ENCODE measurements at places on chromosomes 4 and X.

- DNase-seq: no peak
Observed at GRCh38 chrX:101986586-101986985, 54.8 kb upstream of the ZMAT1 start.

GRCh38 chr4:30822911-30823551, 102.9 kb downstream of the PCDH7 start:
- no peak for DNase-seq

- no peak for DNase-seq
Observed at GRCh38 chr4:152098365-152099060, 337.7 kb upstream of the GATB start.

DNA sequence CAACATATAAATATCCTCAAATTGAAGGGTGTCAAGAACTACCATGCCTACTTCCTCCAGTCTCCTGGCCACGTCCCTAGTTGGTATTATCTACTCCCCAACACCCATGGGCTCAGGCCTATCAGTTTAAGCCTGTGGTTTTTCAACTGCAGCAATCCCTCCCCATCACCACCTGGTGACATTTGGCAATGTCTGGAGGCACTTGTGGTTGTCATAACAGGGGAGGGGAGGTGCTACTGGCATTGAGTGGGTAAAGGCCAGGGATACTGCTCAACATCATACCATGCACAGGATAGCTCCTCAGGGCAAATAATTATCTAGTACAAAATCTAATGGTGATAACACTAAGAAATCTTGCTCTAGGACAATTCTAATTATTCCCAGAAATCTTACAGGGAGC, 95.3 kb downstream of the COMMD8 start:
- DNase-seq: no peak

- no peak for DNase-seq
Observed at GRCh38 chr4:107215222-107215621, 179.1 kb upstream of the DKK2 start.

DNA sequence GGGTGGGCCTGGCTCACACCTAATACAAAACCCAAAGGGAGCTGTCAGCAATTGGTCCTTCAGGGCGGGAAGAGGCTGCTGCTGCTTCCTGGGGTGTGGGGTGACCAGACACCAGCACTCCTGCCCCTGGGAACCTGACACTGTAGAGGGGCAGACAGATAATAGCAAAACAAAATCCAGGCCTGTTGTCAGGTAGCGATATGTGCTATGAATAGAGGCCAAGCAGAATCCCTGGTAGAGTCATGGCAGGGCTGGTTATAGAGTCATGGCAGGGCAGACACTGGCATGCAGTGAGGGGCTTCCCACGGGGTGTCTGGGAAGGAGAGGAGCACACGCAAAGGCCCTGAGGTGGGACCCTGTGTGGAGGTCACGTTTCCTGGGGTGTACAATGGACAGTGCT, 79.6 kb upstream of the PSAPL1 start:
- no peak for DNase-seq

- no peak for DNase-seq
Observed at GRCh38 chrX:16629909-16630308, 20.0 kb upstream of the S100G start.

GRCh38 chr4:4330794-4331193, 40.7 kb downstream of the ZBTB49 start:
- no peak for DNase-seq

- DNase-seq: no peak
Observed at GRCh38 chr4:71584585-71584984, 199.3 kb downstream of the GC start.

- DNase-seq: no peak
Observed at GRCh38 chr4:130099105-130099504, 1003.2 kb downstream of the C4orf33 start.

DNA sequence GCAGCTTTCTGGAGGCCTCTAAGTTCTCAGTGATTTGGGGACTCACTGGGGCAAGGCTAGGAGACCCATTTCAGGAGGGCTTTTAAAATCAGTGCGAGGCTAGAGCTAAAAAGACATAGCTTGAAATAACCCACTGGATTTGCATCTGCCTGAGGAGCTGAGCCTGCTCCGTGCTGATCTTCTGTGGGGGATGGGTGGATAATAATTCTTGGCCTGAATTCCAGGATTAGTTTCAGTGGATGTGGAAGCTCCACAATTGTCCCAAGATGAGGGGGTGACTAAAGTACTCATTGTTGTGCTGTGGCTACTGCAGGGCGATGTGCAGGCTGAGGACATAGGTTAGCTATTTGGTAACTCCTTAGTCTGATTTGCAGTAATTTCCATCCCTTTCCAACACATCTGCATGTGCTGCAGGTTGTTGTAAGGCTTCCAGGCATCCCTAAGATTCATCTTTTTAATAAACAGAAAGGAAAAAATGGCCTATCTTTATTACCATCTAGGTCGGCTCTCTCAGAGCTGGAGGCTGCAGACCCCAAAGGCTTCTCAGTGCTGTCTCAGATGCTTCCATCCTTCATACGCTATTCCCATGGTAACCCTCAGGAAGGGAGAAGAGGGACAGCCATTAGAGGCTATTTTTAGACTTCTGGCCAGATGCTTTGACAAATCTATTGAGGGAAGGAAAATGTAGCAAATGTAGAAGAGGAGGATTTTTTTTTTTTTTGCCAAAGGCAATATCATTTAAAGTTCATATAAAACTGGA, 63.4 kb downstream of the GRXCR1 start:
- no peak for DNase-seq

GRCh38 chrX:68901519-68901918, 72.7 kb downstream of the EFNB1 start:
- no peak for DNase-seq

GRCh38 chrX:40169193-40170101, 71.7 kb upstream of the BCOR start:
- peak; percentile 27 for DNase-seq
